Mammary epithelial cell (primary cell): ENCODE measurements at places on chromosomes 7 and 10. TPM values are rescaled to one million over a fixed set of nuclear protein-coding genes. Genes with fewer than 3 reads are reported as not detected.

NAMPT gene
- total RNA-seq: 132 and 211 TPM in 2 replicates

DNAJB6 gene
- total RNA-seq: 151 TPM

FRMPD2 gene
- 0.59 and 1.2 TPM in 2 replicates for total RNA-seq

ACTR3C gene
- 1.1 and 1.6 TPM in 2 replicates for total RNA-seq
